ENCODE measurements at places on chromosomes 5 and 9.

DNA sequence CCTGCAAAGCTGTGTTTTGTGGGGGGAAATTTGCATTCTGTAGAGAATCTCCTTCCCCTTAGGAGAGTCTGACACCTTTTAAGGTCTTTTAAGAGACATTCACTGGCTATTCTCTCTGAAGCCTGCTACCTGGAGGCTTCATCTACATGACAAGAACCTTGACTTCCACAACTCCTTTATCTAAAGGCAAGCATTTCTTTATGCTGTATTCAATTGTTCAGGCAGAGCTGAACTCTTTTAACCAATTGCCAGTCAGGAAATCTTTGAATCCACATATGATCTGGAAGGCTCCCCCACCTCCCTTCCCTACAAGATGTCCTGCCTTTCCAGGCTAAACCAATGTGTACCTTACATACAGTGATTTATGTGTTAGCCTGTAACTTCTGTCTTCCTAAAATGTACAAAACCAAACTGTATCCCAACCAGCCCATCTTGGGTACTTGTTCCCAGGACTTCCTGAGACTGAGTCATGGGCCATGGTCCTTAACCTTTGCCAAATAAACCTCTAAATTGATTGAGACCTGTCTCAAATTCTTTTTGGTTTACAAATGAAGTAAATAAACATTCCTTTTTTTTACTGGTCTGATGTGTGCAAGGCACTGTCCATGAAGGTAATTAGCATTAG lies 9.9 kb downstream of the C9orf85 start:
- DNase-seq = no peak

- DNase-seq = no peak
These were observed 6.3 kb downstream of the ANXA6 start for GRCh38 chr5:151151263-151151660.

DNA sequence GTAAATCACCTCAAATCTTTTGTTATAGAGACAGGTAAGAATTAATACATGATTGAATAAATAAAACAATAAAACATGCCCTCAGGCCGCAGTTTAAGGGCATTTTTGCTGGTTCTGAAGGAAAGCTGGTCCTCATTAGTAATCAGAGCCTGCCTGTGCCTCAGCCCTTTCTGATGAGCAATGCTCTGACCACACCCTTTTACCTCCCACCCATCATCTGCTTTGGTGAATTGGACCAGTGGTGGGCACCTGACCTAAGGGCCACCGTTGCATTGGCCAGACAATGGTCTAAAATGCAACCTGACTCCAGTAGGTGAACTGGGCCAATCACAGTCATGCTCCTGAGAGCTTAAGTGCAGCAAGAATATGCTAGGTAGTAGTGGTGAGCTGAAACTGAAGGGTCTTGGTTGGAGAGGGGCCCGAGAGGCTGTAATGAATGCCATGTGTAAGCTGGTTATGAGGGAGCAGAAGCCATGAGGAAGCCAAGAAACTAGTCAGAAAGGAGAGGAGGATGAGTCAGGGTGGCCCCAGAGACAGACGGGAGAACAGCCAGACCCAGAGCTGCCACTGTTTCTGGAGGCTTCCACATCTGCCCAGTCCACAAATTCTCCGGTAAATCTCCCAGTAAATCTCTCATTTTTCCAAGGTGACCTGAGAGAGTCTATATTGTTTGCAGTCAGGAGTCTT lies 45.5 kb upstream of the ZSWIM6 start:
- DNase-seq = no peak

DNA sequence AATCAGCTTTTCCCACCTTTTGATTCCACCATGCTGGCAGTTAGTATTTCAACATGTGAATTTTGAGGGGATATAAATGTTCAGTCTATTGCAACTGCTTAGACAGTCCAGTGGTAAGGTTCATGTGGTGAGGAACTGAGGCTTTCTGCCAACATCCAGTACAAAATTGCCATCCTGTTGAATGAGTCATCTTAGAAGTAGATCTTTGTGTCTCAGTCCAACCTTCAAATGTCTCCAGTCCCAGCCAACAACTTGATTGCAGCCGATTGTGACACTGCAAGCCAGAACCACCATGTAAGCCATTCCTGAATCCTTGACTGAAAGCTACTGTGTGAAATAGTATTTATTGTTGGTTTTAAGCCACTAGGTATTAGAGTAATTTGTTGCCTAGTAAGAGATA lies 331.5 kb upstream of the GRIN3A start:
- no peak for DNase-seq

GRCh38 chr5:147509710-147510651 lies at the start of gene DPYSL3:
DPYSL3 (minus strand) TSS chr5:147510068; CDS start chr5:147509858, 210 bp downstream.
- no peak for DNase-seq
